ENCODE measurements at places on chromosomes 4 and X. TPM values are rescaled to one million over a fixed set of nuclear protein-coding genes. Genes with fewer than 3 reads are reported as not detected.

The TNIP3 gene
- total RNA-seq = 0.26 TPM

The CNGA1 gene
- 4.5 TPM for total RNA-seq

The GALNTL6 gene
- total RNA-seq = not detected

The CDKL2 gene
- total RNA-seq = 2.3 TPM

The HOPX gene
- 0.26 TPM for total RNA-seq

The DRP2 gene
- total RNA-seq = 1.8 TPM

The RAB40A gene
- 0.53 TPM for total RNA-seq

The TXK gene
- total RNA-seq = 0.26 TPM

The DCLK2 gene
- total RNA-seq = 14.2 TPM

The CENPE gene
- total RNA-seq = 5.5 TPM

The OTC gene
- total RNA-seq = not detected

The INTS6L gene
- total RNA-seq = 3.6 TPM

The MAOB gene
- total RNA-seq = 4.2 TPM

The CHRDL1 gene
- total RNA-seq = 0.03 TPM

The ELOVL6 gene
- 14.2 TPM for total RNA-seq

The F9 gene
- total RNA-seq = not detected

The CSAG3 gene
- total RNA-seq = not detected

The FOXR2 gene
- total RNA-seq = not detected

The VCX3A gene
- not detected for total RNA-seq

The RNF128 gene
- total RNA-seq = 6.7 TPM

The SSX3 gene
- total RNA-seq = not detected

The TAF9B gene
- 9.0 TPM for total RNA-seq

The EGF gene
- 1.0 TPM for total RNA-seq

The PITX2 gene
- 0.33 TPM for total RNA-seq

The DRD5 gene
- not detected for total RNA-seq

The C4orf50 gene
- not detected for total RNA-seq

The ARR3 gene
- total RNA-seq = not detected

The SPANXB1 gene
- not detected for total RNA-seq

The C4orf46 gene
- total RNA-seq = 9.2 TPM

The RXFP1 gene
- 14.7 TPM for total RNA-seq

The LRRC66 gene
- total RNA-seq = 0.91 TPM

The LRP2BP gene
- 0.76 TPM for total RNA-seq

The ATP1B4 gene
- total RNA-seq = not detected

The GNRHR gene
- total RNA-seq = not detected

The TMPRSS11A gene
- total RNA-seq = not detected

The CXCL3 gene
- 1.5 TPM for total RNA-seq

The ARMCX2 gene
- total RNA-seq = 167 TPM

The P2RY8 gene
- total RNA-seq = not detected

The SPANXA2 gene
- not detected for total RNA-seq

The F11 gene
- not detected for total RNA-seq

The DACH2 gene
- total RNA-seq = not detected

The VEGFC gene
- total RNA-seq = 60.5 TPM

The CXCL13 gene
- total RNA-seq = not detected

The TIMP1 gene
- 1,183 TPM for total RNA-seq

The ZNF185 gene
- total RNA-seq = 10.7 TPM

The FAM9B gene
- total RNA-seq = not detected

The PCDH19 gene
- total RNA-seq = 0.07 TPM

The F8A2 gene
- not detected for total RNA-seq

The POLN gene
- total RNA-seq = 5.1 TPM

The MAGEC3 gene
- total RNA-seq = not detected

The RNF150 gene
- 3.3 TPM for total RNA-seq

The WAS gene
- 0.13 TPM for total RNA-seq

The SLITRK4 gene
- 2.0 TPM for total RNA-seq

The LNX1 gene
- total RNA-seq = 9.1 TPM

The UGT2A1 gene
- not detected for total RNA-seq

The GAGE12D gene
- total RNA-seq = not detected

The RCHY1 gene
- 17.5 TPM for total RNA-seq

Measured in smooth muscle cell of the pulmonary artery (primary cell).